Activated CD4-positive, alpha-beta T cell treated with anti-CD3 and anti-CD28 coated beads for 48 hours (primary cell): ENCODE measurements at places on chromosomes 16 and 17.
A peak's percentile ranks its signal among the peaks of the same experiment; 100 is the strongest.

DNA sequence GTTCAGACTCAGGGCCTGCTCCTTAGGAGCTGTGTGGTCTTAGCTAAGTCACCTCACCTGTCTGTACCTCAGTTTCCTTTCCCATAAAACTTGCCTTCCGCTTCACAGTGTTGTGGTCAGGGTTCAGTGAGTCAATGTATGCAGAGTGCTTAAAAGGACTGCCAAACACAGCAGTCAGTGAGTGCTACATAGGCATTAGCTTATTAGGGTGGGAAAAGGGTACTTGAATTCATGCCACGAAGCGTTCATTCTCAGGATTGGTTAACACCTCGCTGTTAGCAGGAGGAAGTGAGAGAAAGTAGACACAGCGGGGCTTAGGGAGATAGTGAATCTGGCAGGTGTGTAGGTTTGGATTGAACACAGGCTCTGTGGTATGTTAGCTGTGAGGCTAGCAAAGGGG lies 155.2 kb downstream of the SHISA9 start:
- no peak for DNase-seq

GRCh38 chr16:75286389-75286788 lies 35.0 kb upstream of the BCAR1 start:
- DNase-seq = no peak

DNA sequence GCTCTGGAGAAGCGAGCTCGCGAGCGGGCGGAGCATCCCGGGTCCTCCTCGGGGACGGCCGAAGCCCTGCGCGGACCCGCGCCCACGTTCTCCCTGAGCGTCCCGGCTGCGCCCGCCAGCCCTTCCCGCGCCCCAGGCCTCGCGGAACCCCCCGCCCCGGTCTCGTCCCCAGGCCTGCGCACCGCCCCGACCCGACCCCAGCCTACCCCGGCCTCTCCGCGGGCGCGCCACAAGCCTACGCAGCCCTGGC lies 159 bp downstream of the USP36 start:
- DNase-seq = no peak

DNA sequence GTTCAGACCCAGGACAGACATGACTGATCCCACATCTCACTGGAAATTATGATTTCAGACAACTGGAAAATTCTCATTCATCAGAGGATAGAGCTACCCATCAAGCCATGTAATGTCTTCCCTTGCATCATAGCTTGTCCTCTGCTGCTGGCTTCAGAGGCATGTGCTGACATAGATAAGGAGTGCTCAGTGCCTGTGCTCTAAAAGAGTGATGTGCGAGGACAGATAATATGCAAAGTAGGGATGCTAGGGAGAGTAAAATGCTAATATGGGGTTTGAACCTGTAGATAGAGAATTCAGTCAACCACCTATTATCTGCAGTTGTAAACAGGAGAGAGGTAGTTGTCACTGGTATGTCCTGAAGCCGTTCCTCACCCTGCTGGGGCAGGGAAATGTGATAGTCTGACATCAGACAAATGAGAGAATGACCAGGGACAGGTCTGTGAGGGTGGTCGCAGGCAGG lies 349.7 kb upstream of the CCL2 start:
- no peak for DNase-seq

DNA sequence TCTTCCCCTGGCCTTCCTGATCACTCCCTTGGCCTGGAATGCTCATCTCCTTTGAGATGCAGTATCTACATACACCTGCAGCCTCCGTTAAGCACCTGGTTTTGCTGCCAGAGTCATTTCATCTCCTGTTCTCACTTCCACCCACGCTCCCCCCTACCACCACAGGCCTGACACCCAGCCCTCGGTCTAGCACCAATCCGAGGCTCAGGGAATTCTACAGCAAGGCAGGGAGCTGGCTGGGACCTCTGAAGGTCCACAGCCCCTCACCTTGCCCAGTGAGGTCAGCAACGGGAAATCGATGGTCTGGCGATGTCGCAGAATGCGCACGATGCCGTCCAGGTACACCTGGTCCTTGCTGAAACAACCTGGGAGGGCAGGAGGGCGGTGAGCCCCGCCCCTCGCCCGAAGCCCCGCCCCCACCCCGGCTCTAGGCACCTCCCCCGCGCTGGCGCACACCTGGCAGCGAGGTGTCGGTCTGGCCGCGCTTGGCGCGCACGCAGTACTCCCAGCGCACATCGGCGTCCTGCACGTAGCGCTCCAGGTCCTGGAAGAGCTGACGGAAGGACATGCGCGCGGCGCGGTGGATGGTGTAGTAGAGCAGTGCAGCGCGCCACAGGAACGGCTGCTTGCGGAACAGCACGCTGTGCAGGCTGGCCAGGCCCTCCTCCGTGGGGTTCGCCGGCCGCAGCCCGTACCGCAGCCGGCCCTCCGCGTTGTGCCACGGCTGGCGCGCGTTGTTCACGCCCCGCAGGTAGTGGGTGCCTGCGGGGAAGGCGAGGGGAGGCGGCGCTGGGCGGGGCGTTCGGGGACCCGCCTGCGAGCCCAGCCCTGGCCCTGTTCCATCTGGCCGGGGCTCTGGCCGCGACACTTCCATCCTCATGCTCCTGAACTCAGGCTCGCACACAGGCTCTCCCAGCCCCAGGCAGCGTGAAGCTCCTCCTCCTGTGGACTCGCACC lies 5.7 kb downstream of the MATCAP1 start:
- peak; percentile 71 for DNase-seq

DNA sequence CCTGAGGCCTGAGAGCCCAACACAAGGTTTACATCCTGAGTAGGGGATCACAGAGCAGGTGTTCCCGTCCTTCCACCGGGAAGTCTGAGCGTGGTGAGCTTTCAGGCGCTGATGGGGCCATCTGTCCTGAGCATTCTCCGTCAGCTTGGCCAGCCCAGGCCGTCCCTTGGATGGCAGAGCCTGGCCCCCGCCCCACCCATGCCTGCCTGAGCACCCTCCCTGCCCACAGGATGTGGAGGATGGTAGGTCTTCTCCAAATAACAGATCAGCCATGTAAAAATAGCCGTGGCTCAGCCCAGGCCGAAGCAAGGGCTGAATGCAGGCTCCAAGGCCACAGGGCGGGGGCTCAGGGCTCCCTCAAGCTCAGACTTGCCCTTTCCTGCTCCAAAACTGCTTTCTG lies 20.2 kb downstream of the SPNS2 start:
- DNase-seq = no peak

DNA sequence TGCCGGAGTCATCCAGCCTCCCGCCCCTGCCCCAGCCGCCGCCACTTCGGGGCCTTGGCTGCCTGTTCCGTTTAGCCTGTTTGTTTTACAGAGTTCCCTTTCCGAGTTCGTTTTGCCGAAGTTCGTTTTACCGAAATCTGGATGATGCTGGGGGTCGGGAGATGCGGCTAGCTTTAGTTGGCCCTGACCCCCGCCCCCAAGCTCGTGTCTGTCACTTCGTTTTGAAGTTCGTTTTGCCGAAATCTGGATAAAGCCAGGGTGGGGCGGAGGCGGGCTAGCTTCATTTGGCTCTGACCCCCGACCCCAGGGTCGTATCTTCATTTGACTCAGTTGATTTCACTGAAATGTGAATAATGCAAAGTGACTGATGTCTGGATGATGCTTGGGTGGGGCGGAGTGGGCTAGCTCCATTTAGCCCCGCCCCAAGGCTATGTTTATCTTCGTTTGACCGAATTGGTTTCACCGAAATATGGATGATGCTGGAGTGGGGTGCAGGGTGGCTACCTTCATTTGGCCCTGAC lies 591 bp downstream of the PSMD7 start:
- DNase-seq = peak; percentile 69

GRCh38 chr16:47142486-47142820 lies 1.3 kb downstream of the NETO2 start:
- DNase-seq = no peak

- DNase-seq = no peak
These were observed 130.0 kb upstream of the TOX3 start for GRCh38 chr16:52676959-52677358.

GRCh38 chr17:73550556-73550955 lies 93.7 kb downstream of the SDK2 start:
- DNase-seq = no peak

GRCh38 chr17:34736611-34737010 lies 157.2 kb downstream of the TMEM132E start:
- DNase-seq = no peak

DNA sequence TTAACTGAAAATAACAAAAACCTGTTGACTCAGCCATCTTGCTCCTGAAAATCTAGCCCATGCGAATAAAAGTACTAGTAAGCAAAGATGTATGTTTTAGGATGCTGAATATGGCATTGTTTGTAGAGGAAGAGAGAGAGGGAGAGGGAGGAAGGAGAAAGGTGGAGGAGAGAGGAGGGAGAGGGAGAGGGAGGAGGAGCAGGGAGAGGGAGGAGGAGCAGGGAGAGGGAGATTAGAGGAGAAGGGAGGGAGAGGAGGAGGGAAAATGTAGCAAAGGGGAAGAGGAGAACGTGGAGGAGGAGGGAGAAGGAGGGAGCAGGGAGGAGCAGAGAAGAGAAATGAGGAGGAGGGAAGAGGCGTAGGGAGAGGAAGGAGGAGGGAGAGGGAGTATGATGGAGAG lies 324.5 kb upstream of the EEF2KMT start:
- no peak for DNase-seq

- DNase-seq = no peak
These were observed 225.3 kb upstream of the GSE1 start for GRCh38 chr16:85387731-85388295.

DNA sequence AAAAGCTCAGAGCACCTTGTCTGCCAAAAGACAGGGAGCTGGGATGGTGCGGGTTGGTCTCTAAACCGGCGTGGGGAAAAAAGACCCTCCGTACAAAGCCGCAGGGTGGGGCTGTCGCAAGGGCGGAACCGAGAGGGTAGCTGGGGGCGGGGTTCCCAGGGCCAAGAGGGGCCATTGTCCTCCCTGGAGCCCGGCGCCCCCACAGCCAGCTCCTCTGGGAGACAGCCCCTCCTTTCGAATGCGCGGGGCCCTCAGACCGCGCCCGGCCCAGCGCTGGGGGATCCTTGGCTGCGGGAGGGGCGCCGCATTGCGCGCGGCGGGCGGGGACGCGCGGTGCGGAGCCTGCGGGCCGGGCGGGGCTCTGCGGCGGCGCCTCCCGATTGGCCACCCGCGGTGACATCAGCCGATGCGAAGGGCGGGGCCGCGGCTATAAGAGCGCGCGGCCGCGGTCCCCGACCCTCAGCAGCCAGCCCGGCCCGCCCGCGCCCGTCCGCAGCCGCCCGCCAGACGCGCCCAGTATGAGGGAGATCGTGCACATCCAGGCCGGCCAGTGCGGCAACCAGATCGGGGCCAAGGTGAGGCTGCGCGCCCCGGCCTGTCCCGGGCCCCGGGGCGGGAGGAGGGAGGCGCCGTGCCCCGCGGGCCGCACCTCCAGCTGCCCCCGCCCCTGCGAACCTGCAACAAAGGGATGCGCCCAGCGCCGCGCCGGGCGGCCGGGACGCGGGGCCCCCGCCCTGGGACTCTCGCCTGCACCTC lies at the start of gene TUBB3:
Gene TUBB3 (plus strand): TSS at position 459 of the 756 bp plus-strand sequence. CDS start 60 bp downstream, at position 519.
- peak; percentile 64 for DNase-seq

DNA sequence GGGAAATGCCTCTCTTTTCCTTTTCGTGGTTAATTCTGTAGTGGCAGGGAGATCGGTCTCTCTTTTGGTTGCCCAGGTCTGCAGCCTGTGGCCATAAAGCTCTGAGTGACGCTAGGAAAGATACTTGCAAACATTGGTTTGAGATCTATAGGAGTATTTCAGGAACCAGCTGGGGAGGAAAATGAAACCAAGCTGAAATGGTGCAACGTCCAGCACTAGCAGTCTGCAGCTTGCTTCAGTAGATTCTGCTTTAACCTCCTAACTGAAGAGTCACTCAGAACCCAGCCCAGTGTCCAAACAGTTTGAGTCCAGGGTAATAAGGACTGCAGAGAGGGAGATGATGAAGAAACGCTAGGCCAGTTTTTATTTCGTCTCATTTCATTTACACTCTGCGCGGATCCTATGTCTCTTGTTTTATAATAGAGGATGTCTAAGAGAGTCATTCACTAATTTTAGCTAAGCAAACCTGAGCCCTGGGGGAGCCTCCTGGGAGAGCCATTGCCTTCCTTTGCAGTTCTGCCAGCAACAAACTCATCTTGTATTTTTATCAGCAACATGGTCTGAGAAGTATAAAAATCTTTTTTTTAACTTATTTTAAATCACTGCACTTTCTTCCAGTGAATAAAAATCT lies 12.0 kb downstream of the SP2 start:
- DNase-seq = no peak
